ENCODE measurements at places on chromosomes 4 and X. TPM values are rescaled to one million over a fixed set of nuclear protein-coding genes. Genes with fewer than 3 reads are reported as not detected.

- no peak for DNase-seq
These were observed 442.2 kb downstream of the PABPC4L start for GRCh38 chr4:133759428-133759827.

- no peak for DNase-seq
These were observed 14.8 kb downstream of the NAT8L start for GRCh38 chr4:2073808-2074481.

- no peak for DNase-seq
These were observed 16.4 kb downstream of the BANK1 start for GRCh38 chr4:101806914-101807313.

GRCh38 chr4:47469951-47470350 is 6.4 kb upstream of the COMMD8 start:
- DNase-seq = no peak

DNA sequence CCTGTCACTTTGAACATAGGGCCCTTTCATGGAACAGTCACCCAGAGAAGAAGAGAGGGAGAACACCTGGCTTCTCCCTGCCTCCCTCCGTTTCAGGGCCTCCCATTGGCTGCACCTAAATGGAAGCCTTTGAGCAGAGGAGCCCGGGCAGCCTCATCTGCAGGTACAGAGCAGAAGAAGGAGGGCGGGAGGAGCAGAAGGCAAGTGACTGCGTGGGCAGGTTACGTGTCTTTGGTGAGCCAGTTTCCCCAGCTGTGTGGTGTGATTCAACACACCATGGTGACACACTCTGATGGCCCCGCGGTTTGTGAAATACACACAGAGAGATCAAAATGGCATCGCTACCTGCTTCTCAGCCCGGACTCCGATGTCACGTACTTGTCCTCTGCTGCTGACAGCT is 431 bp downstream of the C4orf50 start:
- no peak for DNase-seq

DNA sequence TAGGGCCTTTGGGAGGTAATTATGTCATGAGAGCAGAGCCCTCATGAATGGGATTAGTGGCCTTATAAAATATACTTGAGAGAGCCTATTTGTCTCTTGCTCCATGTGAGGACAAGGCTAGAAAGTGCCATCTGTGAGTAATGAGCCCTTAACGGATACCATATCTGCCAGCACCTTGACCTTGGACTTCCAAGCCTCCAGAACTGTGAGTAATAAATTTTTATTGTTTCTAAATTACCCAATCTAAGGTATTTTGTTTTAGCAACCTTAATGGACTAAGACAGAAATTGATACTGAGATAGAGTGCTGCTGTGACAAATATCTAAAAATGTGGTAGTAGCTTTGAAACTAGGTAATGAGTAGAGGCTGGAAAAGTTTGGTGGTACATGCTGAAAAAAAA is 285.0 kb upstream of the DIPK2B start:
- no peak for DNase-seq

DNA sequence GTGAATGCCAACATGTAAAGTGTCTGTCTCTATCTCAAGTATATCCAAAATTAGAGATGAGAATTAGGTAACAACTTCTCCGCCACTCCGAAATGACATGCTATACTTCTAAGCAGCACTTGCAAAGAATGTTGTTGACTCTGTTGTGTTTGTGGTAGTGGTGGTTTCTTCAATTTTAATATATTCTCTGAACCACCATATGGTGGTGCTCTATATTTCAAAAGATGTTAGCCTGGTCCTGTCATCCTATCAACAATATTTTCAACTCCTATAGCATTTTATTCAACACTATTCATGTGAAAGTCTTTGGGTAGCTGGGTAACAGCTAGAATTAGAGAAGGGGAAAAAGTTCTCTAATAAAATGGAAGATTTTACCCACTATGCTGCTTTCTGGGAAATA is 1622.8 kb upstream of the IGFBP7 start:
- DNase-seq = no peak

GRCh38 chr4:166882221-166882620 is 352.1 kb downstream of the SPOCK3 start:
- DNase-seq = no peak

DNA sequence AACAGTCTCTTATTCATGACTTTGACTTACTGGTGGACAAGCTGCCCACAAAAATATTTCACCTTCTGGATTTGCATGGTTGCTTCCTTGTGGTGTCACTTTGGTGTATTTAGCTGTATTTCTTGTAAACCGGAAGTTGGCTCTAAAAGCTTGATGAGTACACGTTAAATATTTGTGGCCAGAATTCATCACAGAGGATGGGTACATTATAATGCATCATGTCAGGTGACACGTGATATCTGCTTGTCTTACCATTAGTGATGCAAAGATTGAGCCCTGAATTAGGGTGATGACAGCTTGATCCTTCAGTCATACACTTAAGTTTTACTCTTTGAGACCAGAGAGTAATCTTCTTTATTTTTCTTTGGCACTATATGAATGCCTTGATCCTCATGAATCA is 188.3 kb upstream of the RPS6KA3 start:
- no peak for DNase-seq

GRCh38 chr4:187586892-187587291 is 408.7 kb upstream of the ZFP42 start:
- DNase-seq = no peak

GRCh38 chr4:48110452-48110978 is 23.5 kb downstream of the TXK start:
- DNase-seq = no peak

GRCh38 chr4:85901500-85901899 is 426.6 kb downstream of the ARHGAP24 start:
- no peak for DNase-seq

GRCh38 chrX:48107717-48108116 is 22.7 kb upstream of the SPACA5B start:
- no peak for DNase-seq

DNA sequence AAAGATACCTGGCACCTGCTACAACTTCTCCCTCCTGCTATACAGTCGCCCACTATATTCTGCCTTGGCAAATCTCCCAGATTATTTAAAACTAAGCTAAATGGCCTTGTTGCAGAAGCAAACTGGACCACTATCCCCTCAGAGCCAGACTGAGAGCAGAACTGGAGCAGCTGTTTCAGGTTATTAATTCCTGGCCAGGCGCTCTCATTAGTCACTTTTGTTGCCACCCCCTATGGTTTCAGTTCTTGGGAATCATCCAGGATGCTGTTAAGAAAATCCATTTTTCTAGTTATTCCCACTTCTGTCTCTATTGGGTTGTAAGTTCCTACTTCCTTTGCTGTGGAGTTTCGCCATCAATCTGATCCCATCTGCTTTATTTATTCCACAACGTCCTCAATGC is 30.1 kb downstream of the ADGRA3 start:
- DNase-seq = no peak

DNA sequence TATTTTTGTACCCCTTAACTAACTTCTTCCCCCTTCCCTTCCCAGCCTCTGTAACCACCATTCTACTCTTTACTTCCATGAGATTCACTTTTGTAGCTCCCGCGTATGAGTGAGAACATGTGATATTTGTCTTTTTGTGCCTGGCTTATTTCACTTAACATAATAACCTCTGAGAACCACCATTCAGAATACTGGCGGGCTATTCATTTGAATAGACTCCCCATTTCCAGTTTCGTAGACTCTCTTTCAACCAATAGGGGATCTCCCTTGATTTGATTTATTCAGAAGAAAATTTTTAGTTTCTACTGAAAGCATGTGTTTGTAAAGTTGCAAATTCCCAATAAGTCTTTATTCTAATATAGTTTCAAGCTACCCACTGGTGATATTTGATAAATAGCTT is 117.2 kb downstream of the GATB start:
- no peak for DNase-seq

- no peak for DNase-seq
These were observed 91.7 kb upstream of the PAQR3 start for GRCh38 chr4:79030973-79031372.

DNA sequence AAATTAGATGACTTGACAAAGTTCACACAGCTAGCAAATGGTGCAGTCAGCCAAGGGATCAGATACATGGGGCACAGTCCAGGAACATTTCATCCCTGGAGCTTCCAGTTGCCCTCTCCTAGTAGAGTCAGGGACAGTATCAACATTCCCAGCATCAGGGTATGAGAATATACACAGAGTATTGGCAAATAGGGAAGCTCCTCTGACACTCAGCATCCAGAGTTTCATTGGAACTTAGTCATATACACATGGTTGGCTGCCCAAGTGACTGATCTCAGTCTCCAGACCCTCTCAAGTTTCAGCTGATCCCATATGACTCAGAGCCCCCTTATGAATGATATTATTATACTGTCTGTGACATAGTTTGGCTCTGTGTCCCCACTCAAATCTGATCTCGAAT is 13.7 kb upstream of the KCTD8 start:
- no peak for DNase-seq

DNA sequence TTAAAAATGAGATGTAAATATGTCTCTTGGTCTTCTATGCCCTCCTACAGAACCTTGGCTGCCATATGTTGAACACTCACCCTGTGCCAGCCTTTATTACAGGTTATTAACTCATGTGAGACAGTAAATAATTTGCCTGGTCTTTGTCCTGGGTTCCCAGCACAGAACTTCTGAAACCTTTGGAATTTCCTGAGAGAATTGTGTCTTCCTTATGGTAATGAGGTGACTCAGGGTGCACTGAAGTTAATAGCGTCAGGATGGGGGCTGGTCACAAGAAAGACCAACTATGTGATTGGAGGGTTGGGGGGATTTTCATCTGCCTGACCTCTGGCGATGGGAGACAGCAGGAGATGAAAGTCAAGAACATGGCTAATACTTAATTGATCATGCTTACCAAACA is 289.8 kb upstream of the STS start:
- no peak for DNase-seq

DNA sequence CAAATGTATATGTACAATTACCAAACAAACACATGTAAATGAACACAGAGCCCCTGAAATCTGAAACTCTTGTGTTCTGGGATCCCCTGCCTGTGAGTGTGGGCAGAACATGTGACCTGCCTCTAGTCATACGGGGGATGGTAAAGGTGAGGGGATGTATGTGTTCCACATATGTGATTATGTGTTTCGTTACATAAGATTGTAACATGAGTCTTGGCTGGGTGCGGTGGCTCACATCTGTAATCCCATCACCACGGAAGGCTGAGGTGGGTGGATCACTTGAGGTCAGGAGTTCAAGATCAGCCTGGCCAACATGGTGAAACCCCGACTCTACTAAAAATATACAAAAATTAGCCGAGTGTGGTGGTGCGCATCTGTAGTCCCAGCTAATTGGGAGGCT is 37.1 kb upstream of the SLC2A9 start:
- DNase-seq = no peak

GRCh38 chr4:165906272-165906671 is 33.2 kb downstream of the TLL1 start:
- DNase-seq = no peak

DNA sequence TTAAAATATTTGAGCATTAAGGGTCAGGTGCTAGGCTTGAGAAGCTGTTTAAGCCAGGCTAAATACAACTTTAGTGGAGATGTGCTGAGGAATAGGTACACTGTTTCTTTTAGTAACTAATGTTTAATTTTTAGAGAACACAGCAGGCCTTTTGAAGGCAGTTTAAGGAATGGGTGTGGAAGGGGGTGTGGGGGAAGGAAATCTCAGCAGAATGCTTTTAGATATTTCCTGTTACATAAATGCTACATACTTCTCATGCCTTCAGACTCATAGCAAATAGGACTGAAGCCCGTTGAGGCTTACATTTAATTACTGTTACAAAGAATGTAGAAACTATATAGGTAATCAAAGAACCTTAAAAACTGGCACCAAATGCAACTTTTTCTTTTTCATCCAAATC is 66.3 kb downstream of the WWC2 start:
- DNase-seq = no peak

- no peak for DNase-seq
These were observed 504.1 kb upstream of the POU3F4 start for GRCh38 chrX:83004012-83004411.

- DNase-seq = no peak
These were observed 198.1 kb downstream of the LRBA start for GRCh38 chr4:150817017-150817416.

GRCh38 chr4:137528673-137529072 is 3.6 kb downstream of the PCDH18 start:
- DNase-seq = no peak

GRCh38 chr4:37594099-37594498 is 92.1 kb downstream of the RELL1 start:
- DNase-seq = no peak

- no peak for DNase-seq
These were observed 34.3 kb upstream of the GPC3 start for GRCh38 chrX:134019567-134020206.

DNA sequence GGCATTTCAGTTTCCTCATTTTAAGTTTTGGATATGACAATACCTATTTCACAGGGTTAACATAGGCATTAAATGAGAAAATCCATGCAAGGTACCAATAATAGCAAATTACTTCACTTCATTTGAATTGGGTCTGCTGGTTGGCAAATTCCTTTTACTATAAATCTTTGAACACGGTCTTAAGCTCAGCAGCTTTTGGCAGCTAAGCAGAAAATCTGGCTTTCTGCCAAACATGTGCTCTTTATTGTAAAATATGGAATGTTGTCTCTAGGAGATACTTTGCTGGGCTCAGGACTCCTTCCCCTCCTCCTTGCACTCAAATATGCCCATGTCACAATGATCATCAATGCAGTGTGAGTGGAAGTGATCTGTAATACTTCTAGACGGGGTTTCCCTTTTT is 16.8 kb upstream of the DMP1 start:
- no peak for DNase-seq

DNA sequence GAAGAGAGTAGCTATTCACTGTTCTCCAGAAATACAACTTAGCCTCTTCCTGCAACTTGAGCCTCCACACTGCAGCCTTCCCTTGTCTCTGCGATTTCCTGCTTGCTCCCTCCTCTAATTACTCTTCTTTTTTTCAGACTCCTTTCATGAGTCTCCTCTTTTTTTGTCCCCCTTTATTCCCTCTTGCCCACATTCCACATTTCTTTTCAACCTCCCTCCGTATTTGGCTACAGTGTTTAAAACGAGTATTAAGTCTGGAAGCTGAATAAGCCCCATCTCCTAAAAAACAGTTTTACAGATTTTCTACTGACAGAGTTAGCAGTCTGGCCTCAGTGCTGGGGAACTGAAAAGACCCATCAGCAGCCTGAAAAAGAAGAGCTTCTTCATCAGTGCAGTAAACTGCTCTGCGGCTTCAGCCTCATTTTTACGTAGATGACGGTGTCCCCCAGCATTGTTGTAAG is 141.5 kb downstream of the TENM3 start:
- no peak for DNase-seq

PFKFB1 gene
- 0.35 TPM for total RNA-seq

APLN gene
- total RNA-seq = not detected

GAB3 gene
- 6.0 TPM for total RNA-seq

USP9X gene
- 101 TPM for total RNA-seq

FAM53A gene
- 1.8 TPM for total RNA-seq

HSFX1 gene
- 0.32 TPM for total RNA-seq

PIM2 gene
- 391 TPM for total RNA-seq

GPR119 gene
- total RNA-seq = not detected

GABRA4 gene
- total RNA-seq = not detected

XG gene
- not detected for total RNA-seq

AFP gene
- total RNA-seq = not detected

MAGEB10 gene
- total RNA-seq = not detected

UGT2B11 gene
- total RNA-seq = not detected

CDS1 gene
- total RNA-seq = 0.22 TPM

CFP gene
- 13.9 TPM for total RNA-seq

PRDM5 gene
- 0.67 TPM for total RNA-seq

All from CD4-positive, CD25-positive, alpha-beta regulatory T cell (primary cell).